ENCODE measurements at places on chromosomes 6 and 20.

GRCh38 chr6:170405311-170405975 is 98.9 kb downstream of the FAM120B start:
- no peak for DNase-seq

GRCh38 chr20:891706-892080 is 24.4 kb downstream of the ANGPT4 start:
- DNase-seq = no peak

GRCh38 chr6:31829633-31830283 is 2.2 kb downstream of the HSPA1B start:
- peak; percentile 60 for DNase-seq

- DNase-seq = no peak
Measured at GRCh38 chr6:129653746-129654145, 56.2 kb downstream of the ARHGAP18 start.

- DNase-seq = no peak
Measured at GRCh38 chr6:90217506-90218127, 79.0 kb downstream of the BACH2 start.

GRCh38 chr6:141874930-141875602 is 257.7 kb upstream of the GJE1 start:
- no peak for DNase-seq

- peak; percentile 78 for DNase-seq
Measured at GRCh38 chr20:32823078-32823477, 3.3 kb downstream of the MAPRE1 start.

DNA sequence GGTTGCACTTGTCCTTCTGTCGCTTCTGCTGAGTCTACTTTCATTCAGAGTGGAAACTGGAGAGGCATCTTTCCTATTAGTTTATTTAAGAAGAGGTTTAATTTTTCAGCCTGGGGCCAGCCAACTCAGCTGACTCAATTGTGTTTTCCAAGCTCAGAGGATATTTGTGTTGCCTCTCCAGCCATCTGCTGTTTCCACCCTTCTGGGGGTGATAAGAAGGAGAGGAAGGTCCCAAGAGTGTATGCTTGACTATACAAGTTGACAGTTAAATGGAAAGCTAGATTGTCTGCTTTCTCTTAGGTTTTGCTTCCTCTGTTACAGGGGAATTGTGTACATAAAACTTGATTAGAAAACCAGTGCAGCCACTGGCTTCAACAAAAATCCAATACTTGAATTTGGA is 3.0 kb downstream of the PSMF1 start:
- no peak for DNase-seq

DNA sequence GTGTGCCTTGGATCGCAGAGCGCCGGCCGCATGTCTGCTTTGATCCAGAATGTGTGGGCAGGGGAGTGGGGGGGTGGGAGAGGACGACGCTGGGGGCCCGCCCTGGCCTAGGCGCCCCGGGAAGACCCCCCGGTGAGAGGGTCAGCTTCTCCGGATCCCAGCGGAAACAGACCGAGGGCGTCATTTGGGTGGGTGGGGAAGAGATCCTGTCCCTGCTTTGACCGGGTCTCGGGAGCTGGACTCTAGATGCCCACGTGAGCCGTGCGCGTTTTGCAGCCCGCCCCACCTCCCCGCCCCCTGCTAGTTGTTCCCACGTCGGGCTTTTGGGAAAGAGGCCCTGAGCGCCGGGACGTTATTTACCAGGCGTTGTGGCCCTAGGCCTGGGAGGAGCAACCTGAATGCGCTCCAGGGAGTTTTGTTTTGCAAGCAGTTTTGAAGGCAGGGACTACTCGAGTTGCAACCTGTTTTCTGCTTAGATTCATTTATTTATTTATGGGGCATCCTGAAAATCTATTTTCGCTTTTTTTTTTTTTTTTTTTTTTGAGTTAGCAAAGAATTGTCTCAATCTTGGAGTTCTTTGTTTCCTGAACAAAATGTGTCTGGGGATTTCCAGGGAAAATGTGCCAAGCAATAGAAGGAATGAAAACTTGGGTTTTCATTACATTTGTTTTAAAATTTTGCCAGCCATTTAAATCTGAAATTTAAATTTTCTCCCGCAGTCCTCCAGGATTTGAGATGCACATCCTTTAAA is 1.6 kb downstream of the DSP start:
- peak; percentile 16 for DNase-seq

GRCh38 chr6:24968783-24969182 is 33.0 kb upstream of the RIPOR2 start:
- DNase-seq = no peak

DNA sequence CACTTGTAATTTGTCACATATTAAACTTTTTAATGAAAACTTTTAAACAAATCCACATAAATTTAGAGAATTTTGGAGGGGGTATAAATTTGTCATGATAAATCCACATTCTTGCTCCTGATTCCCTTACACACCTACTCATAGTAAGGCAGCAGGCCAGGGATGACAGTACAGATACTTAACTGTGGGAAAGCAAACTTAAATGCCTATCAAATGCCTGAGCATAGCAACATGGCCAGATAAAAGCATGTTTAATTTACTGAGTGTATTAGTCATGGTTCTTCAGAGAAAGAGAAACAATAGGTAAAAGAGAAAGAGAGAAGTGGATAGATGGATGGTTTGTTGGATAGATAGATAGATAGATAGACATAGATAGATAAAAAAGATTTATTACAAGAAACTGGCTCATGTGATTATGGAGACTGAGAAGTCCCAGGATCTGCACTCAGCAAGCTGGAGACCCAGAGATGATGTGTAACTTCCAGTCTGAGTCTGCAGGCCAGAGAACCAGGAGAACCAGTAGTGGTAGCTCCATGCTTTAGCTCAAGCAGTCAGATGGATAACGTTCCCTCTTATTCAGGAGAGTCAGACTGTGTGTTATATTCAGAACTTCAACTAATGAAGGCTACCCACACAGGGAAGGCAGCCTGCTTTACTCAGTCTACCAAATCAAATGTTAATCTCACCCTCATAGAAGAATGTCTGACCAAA is 15.9 kb upstream of the ADGRF1 start:
- no peak for DNase-seq

- DNase-seq = no peak
Measured at GRCh38 chr6:109024784-109025183, 69.9 kb downstream of the SESN1 start.

DNA sequence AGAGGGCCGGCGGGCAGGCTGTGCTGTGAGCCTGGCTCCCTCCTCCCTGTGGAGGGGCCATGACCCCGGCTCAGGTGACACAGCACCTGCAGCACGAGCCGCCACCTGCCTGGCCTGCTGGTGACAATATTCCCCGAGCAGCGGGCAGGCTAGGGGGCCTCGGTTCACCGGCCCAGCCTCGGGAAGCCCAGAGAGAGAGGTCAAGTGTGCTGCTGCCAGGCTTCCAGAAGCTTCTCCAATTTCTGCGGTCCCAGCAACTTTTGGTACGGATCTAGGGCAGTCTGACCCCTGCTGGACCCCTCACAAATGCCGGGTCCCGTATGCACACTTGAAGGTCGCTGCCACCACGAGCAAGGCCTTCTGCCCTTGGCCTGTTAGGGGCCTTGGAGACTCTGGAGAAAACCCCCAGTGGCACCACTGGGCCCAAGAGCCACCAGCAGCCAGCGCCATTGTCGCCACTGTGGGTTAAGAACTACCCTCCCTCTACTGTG is 38.6 kb upstream of the NOL4L start:
- no peak for DNase-seq

DNA sequence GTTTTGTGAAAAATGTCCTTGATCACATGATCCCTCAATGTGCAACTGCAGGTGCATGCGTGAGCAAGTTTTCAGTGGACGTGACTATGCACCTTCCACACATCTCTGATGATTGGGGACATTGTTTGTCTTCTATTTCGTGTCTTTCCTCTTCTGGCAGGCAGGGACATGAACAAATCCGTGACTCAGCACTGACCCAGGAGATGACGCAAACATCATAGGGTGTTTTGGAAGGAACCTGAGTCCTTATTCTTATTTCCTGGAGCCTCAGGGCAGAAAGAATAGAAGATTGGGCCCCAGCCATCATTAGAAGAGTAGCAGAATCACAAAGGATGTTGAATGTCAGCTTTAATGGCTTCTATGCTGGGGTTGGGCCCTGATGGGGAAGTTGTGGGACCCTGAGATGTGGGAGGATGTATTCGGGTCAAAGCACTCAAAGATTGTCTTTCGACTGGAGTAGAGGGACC is 11.9 kb upstream of the SIRPD start:
- peak; percentile 88 for DNase-seq

- peak; percentile 82 for DNase-seq
Measured at GRCh38 chr6:12490904-12491571, 200.9 kb downstream of the EDN1 start.

DNA sequence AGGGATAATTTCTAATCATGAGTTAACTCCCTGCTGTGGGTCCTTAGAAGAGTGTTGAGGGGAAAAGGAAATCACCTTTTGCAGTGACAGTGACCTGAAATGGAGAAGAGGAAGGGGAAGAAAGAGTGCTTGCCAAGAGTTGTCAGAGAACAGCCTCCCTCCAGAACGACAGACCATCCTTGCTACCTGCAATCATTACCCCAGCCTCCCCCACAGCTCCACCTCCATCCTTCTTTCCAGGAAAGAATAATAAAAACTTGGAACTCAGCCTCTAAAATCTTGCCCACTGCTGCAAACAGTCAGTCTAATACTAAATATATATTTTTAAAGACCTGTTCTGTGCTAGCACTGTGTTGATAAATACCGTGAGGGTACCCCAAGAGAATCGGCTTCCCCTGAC is 28.7 kb upstream of the FUCA2 start:
- DNase-seq = no peak

GRCh38 chr20:8388141-8388540 is 256.1 kb downstream of the PLCB1 start:
- no peak for DNase-seq

DNA sequence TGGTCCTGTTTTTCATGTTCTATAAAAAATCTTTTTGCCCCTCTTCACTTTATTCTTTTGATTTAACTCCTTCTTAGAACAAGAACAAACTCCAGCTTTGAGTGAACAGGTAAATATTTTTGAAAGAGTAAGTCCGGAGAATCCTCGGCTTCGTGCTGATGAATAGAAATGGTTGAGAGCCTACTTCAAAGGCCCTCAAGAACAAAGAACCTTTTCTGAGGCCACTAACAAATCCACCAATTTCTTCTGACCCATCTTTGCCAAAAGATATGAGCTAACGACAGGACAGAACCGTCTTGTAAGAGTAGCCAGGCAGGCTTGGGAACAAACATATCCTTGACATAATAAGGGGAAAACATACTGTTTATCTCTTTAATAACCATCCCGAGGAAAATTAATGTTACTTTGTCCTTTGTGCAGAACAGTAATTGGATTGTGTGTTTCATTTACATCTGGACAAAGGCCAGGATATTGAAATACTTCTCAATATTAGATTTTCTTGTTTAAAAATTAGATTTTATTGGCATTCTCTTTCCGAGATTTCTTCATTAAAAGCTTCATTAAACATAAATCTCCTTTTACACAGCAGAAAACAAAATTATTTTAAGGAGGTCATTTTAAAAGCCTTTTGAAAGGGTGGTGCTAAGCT is 52.9 kb downstream of the NOX3 start:
- DNase-seq = no peak

DNA sequence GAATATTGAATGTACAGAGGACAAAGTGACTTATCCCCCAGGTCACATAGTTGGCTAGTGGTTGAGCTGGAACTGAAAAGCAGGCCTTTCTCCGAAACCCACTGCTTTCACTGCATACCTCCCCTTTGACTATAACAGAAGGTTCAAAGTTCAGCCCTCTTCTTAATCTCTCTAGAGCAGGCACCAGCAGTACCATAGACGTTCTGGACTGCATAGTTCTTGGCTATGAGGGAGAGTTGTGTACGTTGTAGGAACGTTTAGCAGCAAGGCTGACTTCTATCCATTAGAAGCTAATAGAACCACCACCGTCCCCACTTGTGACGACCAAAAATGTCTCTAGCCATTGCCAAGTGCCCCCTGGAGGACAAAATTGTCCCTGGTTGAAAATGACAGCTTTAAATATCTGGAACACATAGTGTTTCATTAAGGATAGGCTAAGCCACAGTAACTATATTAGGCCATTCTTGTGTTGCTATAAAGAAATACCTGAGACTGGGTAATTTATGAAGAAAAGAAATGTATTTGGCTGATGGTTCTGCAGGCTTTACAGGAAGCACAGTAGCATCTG is 123.8 kb upstream of the MTHFD1L start:
- peak; percentile 38 for DNase-seq

DNA sequence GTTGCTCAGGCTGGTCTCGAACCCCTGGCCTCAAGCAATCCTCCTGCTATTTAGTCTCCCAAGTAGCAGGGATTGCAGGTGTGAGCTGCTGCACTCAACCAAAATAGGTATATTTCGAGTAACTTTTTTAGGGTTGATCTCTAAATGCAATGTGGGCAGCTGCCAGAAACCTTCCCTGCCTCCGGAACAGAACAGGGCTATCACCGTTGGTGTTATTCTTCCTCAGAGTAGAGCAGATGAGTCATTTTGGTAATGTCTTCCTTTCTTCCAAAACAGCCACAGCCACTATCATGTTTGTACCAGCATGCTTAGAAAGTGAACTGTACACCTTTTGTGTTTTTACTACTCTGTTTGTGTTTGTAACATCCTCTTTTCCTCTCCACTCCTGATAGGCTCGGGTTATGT is 44.1 kb downstream of the SNX9 start:
- no peak for DNase-seq

GRCh38 chr6:1593958-1594314 is 15.8 kb upstream of the FOXC1 start:
- no peak for DNase-seq

- peak; percentile 35 for DNase-seq
Measured at GRCh38 chr6:41917528-41917927, 3.4 kb downstream of the MED20 start.

DNA sequence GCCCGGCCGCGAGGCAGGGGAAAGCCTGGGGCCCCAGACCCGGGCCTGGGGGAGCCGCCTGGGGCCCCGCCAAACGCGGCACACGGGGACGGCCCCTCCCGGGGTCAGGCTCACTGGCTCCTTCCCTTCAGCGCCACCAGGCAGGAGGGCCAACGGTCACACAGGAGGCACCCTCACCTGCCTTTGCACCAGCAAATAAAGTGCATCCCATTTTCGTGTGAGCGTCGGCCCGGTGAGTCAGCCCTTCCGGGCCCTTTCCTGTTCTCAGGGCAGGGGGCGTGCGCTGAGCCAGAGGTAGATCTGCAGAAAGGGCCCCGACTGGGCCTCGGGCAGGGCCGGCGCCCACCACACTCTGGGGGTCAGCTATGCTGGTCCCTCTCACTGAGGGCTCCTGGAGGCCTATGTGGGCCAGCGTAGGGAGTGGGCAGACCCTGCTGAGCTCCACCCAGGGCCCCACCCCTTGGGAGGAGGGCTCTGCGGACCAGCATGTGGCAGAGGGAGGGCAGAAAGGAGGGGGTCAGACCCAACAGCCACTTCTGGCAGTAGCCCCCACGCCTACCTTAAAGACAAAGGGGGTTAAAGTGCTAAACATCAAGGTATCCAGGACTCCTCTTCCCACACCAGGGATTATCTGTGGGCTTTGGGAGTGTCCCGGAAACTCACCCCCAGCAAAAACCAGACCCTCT is 931 bp upstream of the UCKL1 start:
- DNase-seq = no peak

- peak; percentile 95 for DNase-seq
Measured at GRCh38 chr20:33812152-33812849, 1.2 kb downstream of the CHMP4B start.

- no peak for DNase-seq
Measured at GRCh38 chr6:170089963-170090362, 200.9 kb downstream of the DLL1 start.
